ENCODE measurements at places on chromosomes 2 and 18. TPM values are rescaled to one million over a fixed set of nuclear protein-coding genes. Genes with fewer than 3 reads are reported as not detected.
A peak's percentile ranks its signal among the peaks of the same experiment; 100 is the strongest.

DNA sequence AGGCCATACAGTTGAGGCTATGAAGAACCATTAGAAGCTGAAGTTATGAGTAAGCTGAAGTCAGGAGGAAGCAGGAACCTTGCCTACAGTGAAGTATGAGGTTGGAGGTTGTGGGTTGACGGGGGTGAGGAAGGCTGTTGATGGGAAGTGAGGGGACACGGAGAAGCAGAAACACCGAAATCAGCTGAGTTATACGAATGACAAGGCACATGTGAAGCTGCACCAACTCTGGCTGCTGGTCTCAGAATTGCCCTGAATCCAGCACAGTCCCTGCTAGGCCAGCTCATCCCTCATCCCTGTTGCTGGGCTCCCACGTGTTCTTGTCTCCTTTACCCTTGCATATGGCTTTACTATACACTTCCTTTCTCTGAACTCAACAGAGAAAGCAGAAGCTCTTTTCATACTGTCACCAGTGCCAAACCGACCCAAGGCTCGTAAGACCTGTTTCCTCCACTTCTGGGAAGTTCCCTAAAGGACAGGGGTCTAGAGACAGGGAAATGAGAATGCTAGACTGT is 9.2 kb upstream of the TMEM247 start:
- ATAC-seq = peak; percentile 71

GRCh38 chr2:38600242-38600891 is 2.4 kb downstream of the HNRNPLL start:
- no peak for ATAC-seq

DNA sequence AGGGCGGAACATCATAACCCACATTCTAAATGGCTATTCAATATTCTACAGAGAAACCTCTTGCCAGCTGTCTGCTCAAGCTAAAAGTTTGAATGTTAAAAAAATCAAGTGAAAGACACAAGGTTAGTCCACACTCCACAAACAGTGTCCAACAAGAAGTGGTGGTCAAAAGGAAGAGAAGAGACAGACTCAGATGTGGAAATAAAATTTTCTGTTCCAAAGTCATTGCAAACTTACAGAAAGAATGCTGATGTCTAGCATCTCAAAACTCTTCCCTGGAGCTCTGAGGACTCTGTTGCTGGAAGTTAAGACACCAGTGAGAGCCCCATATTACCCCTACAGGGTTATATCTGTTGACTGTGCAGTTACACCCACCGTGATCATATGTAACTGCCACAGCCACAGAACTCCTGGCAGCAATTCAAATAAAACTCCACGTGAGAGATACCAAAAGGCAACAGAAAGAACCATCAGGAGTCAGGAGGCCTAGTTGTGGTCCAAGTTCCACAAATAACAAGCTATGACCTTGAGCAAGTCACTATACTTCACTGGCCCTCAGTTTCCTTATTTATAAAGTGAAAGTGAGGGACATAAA is 60.9 kb downstream of the AAK1 start:
- no peak for ATAC-seq

- no peak for ATAC-seq
These were observed 96.5 kb downstream of the CCDC93 start for GRCh38 chr2:117917223-117917917.

GRCh38 chr2:15448250-15448839 is 112.8 kb downstream of the NBAS start:
- no peak for ATAC-seq

DNA sequence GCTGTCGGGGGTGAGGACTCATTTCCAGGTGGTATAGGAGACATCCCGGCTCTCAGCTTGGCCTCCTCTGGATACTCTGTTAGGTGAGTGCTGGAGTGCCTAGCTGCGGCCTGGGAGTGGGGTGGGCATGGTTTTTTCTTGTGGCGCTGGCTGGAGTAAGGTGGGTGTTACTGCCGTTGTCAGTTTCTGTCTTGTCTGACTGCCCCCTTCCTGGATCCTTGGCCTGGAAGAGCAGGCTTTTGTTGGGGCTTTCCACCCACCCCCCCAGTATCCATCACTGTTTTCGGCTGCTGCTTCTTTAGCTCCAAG is 69.2 kb downstream of the DGKD start:
- no peak for ATAC-seq

DNA sequence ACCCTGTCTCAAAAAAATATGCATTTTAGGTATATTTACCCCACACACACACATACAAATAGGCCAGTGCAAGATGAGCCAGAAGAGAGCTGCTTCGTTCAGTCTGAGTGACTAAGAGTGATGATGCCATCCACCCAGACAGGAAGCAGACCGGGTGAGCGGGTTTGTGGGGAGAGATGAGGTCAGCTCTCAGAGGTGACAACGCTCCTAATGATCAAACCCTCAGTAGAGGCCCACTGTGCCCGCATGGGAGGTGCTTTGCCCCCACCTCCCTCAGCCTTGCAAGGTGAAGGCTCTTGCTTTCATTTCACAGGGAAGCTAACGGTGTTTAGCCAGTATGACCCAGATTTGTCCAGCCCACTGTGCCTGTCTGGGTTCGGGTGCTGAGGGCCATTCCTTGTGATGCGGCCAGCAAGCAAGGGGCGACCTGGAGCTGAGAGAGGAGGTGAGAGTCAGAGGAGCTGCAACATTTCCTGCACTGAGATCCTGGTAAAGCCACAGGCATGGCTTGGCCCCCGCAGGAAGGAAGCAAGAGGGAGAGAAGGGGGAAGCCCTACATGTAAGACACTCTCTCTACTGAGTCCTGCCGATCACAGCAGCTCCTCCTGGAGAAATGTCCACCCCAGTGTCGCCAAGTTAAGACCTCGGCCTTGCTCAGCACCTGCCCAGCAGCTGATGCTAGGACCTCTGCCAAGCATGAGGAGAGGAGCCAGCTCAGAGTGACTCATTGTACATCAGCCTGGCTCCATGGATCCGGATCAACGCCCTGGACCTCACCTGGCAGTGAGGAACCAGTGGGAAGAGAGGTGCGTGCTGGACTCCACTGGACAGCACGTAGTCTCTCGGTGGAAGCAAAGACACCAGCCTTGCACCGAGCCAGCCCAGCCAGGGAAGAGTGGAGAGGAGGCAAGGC is 37.0 kb downstream of the NIFK start:
- peak; percentile 97 for ATAC-seq

DNA sequence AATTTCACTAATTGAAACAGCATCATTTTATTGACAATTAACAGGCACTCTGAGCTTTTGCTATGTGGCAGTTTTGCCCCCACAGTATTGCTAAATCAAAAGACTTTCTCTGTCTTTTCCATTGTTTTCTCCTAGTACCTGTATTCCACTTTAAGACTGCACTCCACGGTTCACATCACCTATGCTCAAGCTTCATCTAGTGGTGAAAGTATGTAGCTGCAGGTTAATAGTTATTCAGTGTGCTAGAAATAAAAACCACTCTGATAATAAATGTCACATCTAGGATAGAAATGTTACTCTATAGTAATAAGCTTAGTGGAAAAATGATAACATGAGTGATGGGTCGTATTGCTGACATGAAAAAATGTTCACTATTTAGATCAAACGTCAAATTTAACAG is 24.6 kb downstream of the ARL6IP6 start:
- ATAC-seq = no peak

DNA sequence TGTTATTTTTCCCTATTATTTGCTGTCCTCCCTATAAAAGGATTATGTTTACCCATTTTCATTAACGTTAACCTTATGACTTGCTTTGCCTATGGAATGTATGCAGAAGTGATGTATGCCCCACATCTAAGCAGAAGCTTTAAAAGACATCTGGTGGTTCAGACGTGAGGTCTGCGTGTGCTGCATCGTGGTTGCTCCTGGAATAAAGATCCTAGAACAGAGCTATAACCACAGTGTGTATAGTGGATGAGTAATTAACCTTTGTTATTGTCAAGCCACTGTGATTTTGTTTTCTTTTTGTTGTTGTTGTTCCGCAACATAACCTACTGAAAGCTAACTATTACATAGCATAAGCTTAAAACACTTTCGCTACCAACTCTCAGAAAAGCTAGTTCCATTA is 20.9 kb upstream of the CFAP36 start:
- ATAC-seq = no peak

DNA sequence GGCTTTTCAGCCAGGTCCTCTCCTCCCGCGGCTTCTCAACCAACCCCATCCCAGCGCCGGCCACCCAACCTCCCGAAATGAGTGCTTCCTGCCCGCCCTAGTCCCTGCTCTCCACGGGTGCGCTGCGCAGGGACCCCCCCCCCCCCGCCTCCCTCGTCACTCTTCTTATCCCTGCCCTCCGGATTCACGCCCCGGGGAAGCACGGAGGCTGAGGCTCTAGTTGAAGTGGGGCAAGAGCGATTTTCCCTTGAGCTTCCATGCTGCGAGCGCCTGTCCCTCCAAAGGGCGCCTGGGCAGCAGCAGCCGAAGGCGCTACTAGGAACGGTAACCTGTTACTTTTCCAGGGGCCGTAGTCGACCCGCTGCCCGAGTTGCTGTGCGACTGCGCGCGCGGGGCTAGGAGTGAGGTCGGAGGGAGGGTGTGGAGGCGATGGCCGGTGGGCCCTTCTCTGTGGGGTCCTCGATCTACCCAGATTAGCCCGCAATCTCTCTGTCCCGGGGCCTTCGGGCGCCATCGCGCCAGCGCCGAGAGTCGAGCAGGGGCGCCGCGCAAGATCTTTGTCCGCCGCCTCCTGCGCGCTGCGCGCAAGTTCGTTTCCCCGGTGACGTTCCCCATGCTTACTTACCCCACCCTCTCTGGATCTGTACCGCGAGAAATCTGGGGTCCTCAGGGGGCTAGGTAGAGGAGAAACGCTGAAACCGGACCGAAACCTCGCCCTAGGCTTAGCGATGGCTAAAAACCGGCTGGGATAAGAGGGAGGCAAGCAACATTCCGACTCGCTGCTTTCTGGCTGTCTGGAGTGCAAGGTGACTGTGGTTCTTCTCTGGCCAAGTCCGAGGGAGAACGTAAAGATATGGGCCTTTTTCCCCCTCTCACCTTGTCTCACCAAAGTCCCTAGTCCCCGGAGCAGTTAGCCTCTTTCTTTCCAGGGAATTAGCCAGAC is 677 bp downstream of the GAD1 start:
- ATAC-seq = peak; percentile 16

DNA sequence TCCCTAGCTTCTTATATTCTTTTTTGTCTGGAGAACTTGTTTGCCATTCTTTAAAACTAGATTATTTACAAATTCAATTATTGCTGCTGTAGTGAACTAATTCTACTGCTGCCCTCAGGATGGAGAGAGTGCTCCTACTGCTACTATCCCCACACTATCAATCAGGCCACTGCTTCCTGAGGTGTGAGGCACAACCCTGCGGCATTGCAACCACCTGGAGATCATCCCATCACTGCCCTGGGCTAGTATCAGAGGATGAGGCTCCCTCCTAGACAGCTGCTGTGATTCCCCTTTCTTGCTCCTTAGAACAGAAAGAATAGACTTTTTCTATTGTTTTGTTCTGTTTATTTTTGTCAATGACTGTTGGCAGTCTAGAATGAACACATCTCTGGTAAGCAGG is 146.6 kb downstream of the CDH19 start:
- ATAC-seq = no peak

GRCh38 chr2:23367760-23368159 is 17.2 kb upstream of the KLHL29 start:
- no peak for ATAC-seq

DNA sequence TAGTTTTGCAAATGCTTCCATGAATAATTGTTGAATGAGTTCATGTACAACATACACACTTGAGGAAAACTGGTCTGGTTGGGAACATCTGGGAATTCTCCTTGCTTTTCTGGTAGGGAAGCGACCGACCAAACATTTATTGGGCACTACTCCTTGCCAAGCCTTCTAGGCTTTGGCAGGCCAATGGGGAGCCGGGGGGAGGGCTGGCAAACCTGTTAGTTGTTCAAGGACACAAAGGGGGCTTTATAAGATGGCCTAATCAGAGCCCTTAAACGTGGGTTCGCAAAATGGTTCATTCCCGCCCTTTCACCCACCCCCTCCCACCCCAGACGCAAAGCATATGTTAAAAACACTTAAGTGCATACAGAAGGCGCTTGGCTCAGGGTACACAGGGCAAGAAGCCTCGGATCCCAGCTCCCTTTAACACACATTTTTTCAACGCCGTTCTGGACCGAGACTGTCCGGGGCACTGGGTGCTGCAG is 844 bp upstream of the VSNL1 start:
- ATAC-seq = no peak

GRCh38 chr18:26409091-26409490 is 139.3 kb downstream of the KCTD1 start:
- ATAC-seq = no peak

GRCh38 chr2:221816566-221816965 is 244.5 kb upstream of the EPHA4 start:
- no peak for ATAC-seq

GRCh38 chr2:23601301-23601965 is 216.5 kb downstream of the KLHL29 start:
- no peak for ATAC-seq

DNA sequence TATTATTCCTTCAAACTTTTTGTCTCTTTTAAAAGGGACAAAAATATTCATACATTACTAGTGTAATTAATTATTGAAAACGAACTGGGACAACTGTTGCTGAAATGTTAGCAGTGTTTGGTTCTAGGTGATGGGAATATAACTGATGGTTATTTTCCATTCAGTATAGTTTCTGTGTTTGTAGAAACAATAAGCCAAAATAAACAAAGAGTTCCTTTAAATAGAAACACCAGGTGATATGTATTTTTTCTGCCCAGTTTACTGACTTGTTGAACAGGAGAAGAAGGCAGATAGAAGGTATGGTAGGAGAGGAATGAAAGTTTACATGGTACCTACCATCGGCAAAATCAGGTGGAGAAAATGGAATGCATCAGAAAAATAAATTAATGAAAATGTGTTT is 74.2 kb downstream of the LYPD6B start:
- ATAC-seq = no peak

GRCh38 chr18:5425721-5426120 is 118.1 kb downstream of the EPB41L3 start:
- no peak for ATAC-seq

GRCh38 chr2:107633580-107634147 is 193.0 kb upstream of the RGPD4 start:
- no peak for ATAC-seq

DNA sequence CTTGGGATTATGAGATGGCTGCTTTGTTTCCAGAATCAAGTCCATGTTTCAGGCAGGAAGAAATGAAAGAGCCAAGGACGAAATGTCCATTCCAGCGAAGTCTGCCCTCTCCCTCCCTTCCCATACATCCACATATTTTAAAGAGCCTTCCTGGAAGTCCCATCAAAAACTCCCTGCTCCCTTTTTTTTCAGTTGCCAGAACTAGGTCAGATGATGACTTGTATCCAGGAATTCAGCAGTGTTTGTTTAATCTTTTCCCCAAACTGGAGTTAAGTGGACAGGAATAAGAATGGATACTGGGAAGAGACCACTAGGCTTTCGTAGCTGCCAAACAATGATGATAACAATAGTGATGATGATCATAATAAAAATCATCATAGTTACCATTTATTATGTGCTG is 198.7 kb downstream of the MEIS1 start:
- ATAC-seq = no peak

GRCh38 chr18:67310826-67311225 is 205.7 kb downstream of the DSEL start:
- no peak for ATAC-seq

GRCh38 chr2:1590596-1591460 is 153.5 kb downstream of the PXDN start:
- no peak for ATAC-seq

GRCh38 chr18:23861805-23862470 is 152.6 kb upstream of the TTC39C start:
- no peak for ATAC-seq

The RIT2 gene
- not detected for total RNA-seq

The TCF23 gene
- not detected for total RNA-seq

The MBP gene
- 66.5 TPM for total RNA-seq

The GAL3ST2 gene
- 0.35 TPM for total RNA-seq

The NEURL3 gene
- 3.4 TPM for total RNA-seq

The C2orf78 gene
- 0.08 TPM for total RNA-seq

The RAD51AP2 gene
- not detected for total RNA-seq

The HOXD10 gene
- not detected for total RNA-seq

The FBXO41 gene
- total RNA-seq = 32.2 TPM

The MORN2 gene
- 4.5 TPM for total RNA-seq

The TMEM163 gene
- 0.26 TPM for total RNA-seq

All from activated T-helper 17 cell treated with anti-CD3 and anti-CD28 coated beads, Interleukin-2, amount 50 U/mL, for 72 hours (primary cell).